ENCODE measurements at places on chromosomes 6 and 20. TPM values are rescaled to one million over a fixed set of nuclear protein-coding genes. Genes with fewer than 3 reads are reported as not detected.

- DNase-seq, result no peak
Measured at GRCh38 chr6:74735304-74735703, 470.5 kb downstream of the COL12A1 start.

DNA sequence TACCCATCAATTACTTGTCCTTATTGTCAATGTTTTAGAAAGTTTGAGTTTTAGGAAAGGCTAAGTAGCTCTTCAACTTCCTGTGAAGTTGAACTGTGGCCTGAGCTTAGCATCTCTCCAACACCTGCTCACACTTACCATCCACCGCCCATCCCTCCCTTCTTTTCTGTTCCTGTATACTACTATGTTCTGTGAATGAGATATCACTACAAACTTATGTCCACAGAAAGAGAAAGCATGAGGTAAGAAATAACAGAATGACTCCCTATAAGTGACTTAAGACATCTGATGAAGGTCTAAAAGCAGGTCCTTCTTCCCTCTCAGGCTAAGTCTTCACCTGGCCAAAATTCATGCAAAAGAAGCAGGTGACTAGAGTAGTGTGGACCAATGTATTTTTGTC is 246.3 kb upstream of the PREP start:
- no peak for DNase-seq

- DNase-seq, result no peak
Measured at GRCh38 chr6:72504406-72504805, 117.5 kb upstream of the KCNQ5 start.

DNA sequence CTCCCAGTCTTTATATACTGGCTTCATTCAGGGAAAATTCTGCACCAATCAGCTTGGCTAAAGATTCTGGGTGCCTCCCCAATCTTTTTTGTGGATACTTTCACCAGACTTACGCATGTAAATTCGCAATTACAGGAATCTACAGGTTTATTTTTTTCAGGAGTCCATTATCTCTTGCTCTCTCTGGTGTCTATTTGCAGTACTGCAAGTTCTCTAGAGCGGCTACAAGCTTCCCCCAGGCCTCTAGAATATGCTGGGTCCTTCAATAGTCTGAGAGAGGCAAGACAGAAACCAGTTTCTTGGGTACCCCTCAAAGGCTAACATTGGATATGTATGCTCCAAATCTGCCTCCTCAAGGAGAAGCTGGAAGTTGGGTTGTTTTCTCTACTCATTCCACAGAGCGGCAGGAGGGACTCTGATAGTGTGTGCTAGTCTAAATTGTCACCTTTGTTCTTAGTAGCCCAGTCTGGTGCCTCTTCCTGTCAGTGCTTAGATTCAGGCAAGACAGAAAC is 58.5 kb downstream of the SUN5 start:
- no peak for DNase-seq

GRCh38 chr6:50135968-50136367 is 86.2 kb upstream of the DEFB112 start:
- DNase-seq, result no peak

GRCh38 chr6:14743474-14744211 is 502.2 kb upstream of the JARID2 start:
- DNase-seq, result no peak

DNA sequence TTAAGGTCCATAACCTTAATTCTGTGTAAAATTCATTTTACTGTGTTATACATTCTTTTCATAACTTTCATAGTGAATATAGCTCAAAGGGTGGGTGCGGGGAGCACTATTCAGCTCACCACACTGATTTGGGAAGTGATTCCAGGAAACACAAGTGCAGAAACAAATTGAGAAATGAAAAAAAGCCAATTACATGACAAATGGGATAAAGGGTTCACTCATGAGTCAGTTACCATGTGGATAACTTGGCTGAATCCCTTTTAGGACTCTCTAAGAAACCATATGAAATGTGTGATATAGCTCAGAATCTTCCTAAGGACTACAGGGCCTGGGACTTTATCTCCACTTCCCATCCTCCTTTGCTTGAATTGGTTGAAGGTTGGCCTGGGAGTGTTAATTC is 3.1 kb upstream of the BTN2A1 start:
- no peak for DNase-seq

The OR2J3 gene
- polyA plus RNA-seq, result not detected

The MATN4 gene
- polyA plus RNA-seq, result 0.13 TPM

The PROKR2 gene
- not detected for polyA plus RNA-seq
